AG04450 (cell line): ENCODE measurements at places on chromosomes 6 and 20.

- DNase-seq, result no peak
Observed at GRCh38 chr6:4971851-4972250, 32.0 kb downstream of the RPP40 start.

DNA sequence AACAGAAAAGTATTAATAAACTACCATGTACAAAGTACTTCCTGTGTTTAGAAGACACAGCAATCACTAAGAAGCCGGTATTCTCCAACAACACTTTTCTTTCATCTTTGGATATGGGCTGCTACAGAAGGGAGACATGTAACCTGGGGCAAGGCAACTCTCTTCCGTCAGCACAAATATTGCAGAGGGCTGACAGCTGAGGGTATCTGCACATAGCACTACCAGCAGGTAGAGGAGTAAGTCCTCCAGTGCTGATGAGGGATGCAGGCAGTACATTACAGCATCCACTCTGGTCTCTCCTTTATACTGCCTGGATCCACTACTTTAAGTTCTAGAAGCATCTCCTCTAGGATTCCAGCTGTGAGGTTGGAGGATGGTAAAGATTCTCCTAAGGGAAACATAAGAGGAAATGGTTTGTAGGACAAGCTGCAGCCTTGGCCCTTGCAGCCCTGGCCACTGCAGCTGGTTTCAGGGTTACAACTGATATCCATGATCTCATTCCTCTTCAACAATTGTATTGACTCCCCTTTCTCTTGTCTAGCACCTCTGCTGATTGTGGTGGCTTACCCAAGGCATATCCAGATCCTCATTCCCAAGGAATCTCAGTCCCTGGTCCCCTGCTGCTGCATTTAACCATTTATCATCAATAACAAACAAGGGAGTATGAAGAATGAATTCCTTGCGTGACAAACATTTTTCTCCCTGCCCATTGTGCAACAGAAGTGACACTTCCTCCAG lies 110.7 kb upstream of the ADGRF1 start:
- DNase-seq, result no peak

- no peak for DNase-seq
Observed at GRCh38 chr6:44923444-44923843, 404.7 kb upstream of the RUNX2 start.

- no peak for DNase-seq
Observed at GRCh38 chr6:12009876-12010634, 2.1 kb upstream of the HIVEP1 start.

DNA sequence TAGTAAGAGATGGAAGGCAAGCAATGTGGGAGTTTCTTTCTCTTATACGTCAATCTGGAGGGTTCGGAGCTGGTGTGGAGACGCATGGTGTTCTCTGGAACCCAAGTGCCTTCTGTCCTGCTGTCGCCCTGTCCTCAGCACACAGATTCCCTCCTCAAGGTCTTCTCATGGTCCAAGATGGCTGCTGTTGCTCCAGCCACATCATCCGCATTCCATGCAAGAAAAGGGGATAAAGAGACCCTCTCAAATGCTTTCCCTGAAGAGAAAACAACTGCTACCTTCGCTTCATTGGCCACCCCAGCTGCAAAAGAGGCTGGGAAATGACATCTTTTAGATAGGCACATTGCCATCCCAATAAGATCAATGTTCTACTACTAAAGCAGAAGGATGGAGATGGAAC lies 151.2 kb downstream of the ANKRD60 start:
- no peak for DNase-seq

GRCh38 chr20:40991181-40991889 lies 37.3 kb upstream of the TOP1 start:
- no peak for DNase-seq
